ENCODE measurements at places on chromosomes 11 and 22.

GRCh38 chr11:113840932-113841664, 34.3 kb downstream of the USP28 start:
- no peak for DNase-seq

DNA sequence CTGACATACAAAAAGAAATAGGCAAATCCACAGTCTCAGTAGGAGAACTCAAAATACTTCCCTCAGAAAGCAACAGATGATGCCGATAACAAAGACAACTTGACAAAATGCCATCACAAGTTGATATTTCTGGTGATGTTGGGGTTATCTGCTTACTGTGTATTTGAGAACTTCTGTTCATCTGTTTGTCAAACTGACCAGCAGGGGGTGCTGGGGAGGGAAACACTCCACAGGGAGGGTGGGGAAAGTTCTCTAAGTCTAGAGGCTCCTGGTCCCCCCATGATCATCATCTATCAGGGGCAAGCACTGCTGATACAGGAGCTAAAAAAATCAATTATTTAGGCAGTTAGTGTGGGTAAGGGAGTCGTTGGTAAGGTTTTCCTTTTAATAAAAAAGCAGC, 19.2 kb downstream of the GLYATL1 start:
- DNase-seq, result peak; percentile 9

- no peak for DNase-seq
Observed at GRCh38 chr11:30254307-30255298, 23.8 kb downstream of the FSHB start.

DNA sequence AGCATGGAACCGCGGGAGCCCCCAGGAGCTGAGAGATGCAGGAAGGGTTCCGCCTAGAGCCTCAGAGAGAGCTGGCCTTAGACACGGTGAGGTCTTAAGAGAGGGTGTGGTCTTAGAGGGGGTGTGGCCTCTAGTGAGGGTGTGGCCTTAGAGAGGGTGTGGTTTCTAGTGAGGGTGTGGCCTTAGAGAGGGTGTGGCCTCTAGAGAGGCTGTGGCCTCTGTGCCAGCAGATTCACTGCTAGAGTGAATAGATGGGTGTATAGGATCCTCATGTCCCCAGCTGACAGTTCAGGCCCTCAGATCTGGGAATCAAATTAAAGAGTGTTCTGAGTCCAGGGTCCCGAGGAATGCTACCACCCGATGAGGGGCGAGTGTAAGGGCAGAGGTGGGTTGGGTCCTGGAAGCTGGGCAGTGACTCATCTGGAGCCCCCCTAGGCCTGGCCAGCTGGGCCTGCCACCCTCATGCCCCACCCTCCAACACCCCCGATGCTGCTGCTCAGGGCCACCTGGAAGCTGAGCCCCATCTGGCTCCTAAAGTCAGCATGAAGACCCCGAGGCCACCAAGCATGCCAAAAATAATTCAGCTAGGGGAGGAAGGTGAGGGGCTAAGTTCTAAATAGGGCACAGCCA, 49.5 kb downstream of the IGF2 start:
- peak; percentile 37 for DNase-seq

- no peak for DNase-seq
Observed at GRCh38 chr11:72716290-72716689, 35.9 kb downstream of the ARAP1 start.

- no peak for DNase-seq
Observed at GRCh38 chr11:101345891-101346290, 216.3 kb upstream of the PGR start.

DNA sequence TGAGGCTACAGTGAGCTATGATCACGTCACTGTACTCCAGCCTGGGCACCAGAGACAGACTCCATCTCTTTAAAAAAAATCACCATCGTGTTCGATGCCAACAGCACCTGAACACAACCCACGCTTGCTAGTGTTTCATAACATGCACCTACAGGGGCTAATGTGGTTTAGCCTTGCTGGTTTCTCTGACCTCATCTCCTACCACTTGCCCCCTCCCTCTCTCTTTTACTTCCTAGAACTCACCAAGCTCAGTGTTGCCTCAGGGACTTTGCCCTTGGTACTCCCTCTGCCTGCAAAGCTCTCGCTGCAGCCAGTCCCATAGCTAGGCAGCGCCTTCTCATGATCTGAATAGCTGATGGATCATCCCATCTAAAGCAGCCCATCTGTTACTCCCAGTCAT, 99.8 kb downstream of the FBXO7 start:
- no peak for DNase-seq

DNA sequence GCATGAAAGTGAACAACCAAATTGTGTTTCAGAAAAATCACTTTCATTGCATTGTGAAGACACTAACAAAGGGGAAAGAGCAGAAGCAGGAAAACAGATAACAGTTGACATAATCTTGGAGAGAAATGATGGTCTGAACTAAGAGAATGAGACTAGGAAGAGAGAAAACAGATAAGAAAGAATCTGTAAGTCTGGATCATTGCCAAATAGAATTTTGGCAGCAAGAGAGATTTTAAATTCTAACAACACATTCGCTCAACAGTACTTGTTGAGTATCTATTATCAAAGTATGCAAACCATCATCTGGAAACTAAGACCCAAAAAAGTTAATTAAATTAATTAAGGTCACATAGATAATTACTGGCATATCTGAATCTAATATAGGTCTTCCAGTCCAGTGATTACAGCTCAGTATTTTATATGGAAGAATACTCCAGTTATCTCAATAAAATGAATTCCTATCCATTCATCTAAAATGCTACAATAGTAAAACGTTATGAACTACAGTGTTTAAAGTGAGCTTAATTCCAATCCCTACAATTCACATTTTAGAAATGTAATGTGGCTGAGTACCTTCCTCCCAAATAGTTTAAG, 166.7 kb upstream of the FAT3 start:
- DNase-seq, result no peak

GRCh38 chr11:120217941-120218694, 7.3 kb downstream of the OAF start:
- DNase-seq, result no peak

DNA sequence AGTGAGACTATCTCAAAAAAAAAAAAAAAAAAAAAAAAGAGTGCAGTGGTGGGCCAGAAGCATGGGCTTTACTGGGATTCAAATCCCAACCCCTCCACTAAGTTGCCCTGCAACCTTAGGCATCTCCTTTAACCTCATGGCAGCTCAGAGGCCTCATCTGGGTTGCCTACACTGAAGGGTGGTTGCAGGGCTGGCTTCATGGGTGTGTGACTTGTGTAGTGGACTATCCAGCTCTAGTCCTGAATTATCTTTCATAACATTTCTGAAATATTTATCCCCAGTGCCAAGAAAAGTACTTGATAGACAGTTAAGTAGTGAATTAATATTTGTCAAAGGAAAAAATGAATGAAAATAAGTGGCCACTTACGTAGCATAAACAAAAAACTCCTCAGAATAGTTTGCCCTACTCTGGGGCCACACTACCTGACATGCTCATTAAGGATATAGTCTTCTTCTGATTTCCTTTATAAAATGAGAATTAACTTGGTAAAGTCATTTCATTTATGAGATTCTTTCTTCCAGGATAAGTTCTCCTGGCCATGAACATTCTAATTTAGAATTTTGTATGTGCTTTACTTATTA, 116.0 kb upstream of the SYT13 start:
- no peak for DNase-seq

DNA sequence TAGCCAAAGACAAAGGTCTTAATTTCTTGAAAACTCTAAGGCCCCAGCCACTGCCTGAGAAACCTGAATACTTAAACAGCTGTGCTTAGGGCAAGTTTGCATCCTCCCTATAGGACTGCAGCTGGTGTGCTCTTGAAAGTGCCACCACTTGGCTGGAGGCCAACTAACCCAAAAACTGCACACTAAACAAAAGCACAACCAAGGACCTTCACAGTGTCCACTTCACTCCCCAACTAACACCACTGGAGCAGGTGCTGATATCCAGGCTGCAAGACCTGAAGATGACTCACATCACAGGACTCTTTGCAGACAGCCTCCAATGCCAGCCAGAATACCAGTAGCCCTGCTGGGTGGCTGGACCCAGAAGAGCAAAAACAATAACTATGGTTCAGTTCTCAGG, 357.7 kb upstream of the ARHGAP42 start:
- no peak for DNase-seq

DNA sequence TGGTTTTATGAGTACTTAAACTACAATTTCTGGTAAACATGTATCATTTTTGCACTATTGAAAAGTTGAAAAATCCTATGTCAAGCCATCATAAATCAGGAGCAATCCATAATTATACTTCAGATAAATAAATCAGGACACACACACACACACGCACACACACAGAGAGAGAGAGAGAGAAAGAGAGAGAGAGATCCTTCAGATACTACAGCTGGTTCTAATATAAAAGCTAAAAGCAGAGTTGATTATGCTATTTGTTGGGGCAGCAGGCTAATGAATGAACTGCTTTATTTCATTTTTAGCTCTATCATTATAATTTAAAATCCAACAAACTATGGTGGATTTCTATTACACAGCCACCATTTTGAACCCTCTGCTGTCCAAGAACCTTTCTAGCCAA, 322.4 kb upstream of the CCDC90B start:
- DNase-seq, result no peak

DNA sequence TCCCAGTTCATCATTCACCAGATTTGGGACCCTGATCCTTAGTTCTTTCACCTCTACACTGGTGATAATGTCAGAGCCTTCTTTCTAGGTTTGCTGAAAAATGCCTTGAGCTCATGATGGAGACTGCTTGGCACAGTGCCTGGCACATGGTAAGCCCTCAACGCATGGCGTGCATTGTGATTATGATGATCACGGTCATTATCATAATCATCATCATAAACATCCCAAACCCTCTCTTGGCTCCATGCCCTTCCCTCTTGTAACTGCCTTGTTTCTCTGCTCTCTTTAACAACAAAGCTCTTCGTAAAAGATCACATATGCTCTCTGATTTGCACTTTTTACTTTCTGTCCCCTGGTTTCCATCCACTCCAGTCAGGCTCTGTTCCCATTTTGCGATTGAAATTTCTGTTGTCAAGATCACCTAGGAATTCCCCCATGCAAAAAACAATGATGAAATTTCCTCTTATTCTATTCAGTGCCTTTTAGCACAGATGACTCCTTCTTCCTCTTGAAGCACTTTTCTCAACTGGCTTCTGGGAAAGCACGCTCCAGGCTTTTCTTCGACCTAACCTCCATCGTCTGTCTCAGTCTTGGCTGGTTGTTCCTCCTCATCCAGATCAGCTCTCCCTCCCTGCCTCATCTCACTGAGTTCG, 479.1 kb downstream of the OPCML start:
- no peak for DNase-seq

DNA sequence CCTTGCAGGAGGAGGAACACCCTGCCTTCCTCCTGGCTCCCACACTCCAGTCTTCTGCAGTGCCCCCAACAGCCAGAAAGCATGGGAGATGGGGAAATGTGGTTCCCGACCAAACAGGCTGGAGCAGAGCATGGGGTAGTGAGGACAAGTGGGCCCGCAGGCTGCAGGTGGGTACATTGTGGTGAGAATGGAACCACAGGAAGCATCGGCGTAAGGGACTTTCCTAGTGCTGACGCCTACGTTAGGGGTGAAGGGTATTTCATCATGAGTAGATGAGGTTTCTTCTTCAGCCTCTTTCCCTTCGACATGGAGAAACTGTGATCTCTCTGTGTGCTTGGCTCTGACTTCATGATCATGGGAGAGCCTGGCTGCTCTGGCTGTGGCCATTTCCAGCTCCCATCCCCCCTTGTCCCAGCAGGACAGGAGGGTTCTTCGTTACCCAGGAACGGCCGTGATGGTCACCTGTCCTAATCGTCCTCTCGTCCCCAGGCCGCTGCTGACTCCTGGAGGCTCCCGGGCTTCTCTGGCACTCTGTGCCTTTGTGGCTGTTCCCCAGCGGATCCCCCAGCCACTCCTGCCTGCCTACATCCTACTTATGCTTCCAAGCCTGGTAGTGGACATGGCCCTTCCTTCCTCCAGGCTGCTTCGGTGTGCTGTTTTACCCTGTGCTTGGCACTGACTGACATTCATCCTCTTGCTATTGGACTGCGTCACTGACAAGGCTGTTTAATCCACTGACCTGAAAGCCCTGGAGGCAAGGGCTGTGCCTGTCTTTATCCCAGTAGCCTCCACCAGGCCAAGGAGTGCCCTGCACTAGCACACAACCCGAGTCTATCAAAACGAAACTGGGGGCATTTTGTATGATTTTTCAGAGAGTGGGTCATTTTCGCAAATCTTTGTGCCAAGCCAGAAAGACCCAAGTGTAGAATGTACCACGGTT, 65.2 kb upstream of the CECR2 start:
- DNase-seq, result peak; percentile 68

- DNase-seq, result no peak
Observed at GRCh38 chr22:35630387-35630793, 13.3 kb upstream of the MB start.

DNA sequence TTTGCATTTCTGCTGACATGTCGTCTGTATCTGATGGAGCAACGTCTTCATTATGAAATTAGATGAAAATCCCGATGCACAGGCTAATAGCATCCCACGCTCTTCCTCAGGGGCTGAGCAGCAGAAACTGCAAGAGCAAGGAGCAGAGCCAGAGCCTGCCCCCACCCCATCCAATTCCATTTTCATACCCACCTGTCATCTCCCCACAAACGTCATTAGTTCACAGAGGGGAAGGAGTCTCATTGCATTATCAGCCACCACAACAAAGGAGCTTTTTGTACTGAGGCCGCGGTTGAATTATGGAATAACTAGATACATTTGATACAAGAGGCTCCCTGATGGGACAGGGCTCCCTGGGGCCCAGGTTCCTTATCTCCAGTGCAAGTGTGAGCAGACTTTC, 515.0 kb downstream of the NTM start:
- no peak for DNase-seq
